ENCODE measurements at places on chromosomes 2 and 18.

- DNase-seq, result no peak
These were observed 419 bp upstream of the GPR55 start for GRCh38 chr2:230925443-230925878.

- no peak for DNase-seq
These were observed 20.9 kb downstream of the ITM2C start for GRCh38 chr2:230885463-230886130.

DNA sequence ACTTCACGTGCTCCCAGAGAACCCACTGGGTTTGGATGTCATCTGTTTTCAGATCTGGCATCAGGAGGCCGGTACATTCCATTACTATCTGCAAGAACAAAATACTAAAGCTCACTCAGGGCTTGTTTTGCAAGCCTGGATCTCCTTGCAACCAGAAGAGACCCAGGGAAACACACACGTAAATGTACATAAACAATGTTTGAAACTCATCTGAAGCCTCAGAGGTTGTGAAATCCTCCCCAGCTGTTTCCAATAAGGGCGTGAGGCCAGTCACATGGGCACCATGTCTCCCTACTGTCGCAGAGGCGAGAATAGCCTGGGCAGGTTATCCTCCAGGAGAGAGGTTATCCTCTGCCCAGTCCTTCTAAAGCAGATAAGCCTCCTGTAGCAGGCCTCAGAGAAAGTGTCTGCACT is 186.9 kb downstream of the GFPT1 start:
- no peak for DNase-seq

GRCh38 chr18:3453540-3454364 is 3.8 kb downstream of the TGIF1 start:
- no peak for DNase-seq

- DNase-seq, result no peak
These were observed 109.5 kb upstream of the BCL2L11 start for GRCh38 chr2:111011218-111011617.

Measured in iPS DF 19.7 (cell line).